ENCODE measurements at places on chromosomes 1 and 21.

DNA sequence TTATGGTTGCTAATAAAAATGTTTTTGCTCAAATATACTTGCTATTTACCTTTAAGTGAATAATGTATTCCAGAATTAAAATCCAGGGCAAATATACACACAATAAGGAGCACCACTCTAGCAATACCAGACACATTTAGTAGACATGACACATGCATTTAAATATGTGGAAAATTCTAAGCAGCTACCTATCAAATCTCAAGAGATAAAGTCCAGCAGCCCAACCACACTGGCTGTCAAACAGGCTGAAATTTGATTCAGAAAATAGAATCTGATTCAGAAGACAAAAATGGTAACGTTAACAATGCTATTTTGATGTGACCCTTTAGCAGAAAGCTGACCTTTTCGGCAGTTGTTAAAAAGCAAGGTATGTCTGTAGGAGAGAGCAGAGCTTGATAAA lies 42.3 kb downstream of the PLEKHO1 start:
- DNase-seq = no peak

DNA sequence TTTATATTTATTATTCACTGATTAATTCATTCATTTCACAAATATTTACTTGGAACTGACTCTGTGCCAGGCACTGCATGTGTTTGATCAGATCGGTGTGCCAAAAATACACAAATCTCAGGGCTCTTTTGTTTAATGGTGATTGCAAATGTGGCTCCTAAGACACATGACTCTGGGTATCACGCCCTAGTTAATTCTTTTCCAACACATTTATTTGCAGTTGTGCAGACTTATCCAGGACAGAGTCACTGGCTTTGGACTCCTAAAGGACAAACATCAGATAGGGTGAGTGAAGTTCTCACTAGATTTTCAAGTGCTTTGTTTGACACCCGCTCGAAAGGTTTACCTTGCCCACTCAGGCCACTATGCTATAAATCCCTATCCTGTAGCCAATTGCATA lies 335.5 kb downstream of the BARHL2 start:
- no peak for DNase-seq

DNA sequence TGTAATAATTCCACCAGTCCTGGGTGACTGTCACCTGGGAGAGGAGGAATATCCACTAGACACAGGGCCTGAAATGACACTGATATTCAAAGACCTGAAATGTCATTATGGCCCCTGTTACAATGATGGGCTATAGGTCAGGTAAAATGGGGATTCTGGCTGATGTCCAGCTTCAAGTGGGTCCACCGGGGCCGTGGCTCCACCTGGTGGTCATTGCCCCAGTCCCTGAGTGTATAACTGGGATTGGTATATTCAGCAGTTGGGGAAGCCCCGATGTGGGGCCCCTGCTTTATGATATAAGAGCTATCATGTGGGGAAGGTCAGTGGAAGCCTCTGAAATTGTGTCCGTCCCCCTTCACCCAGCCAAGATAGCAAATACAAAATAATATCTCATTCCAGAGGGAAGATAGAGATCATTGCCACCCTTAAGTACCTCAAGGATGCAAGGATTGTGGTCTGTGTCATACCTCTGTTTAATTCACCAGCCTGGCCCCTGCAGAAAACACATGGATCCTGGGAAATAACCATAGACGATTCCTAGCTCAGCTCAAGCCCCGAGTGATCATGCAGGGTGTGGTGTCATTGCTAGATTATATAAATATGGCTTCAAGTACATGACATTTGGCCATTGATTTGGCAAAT lies 19.4 kb downstream of the PLEKHO1 start:
- DNase-seq = no peak

- no peak for DNase-seq
Observed at GRCh38 chr1:62024690-62025089, 170.0 kb upstream of the L1TD1 start.

GRCh38 chr1:36369061-36369861 lies 16.5 kb downstream of the STK40 start:
- DNase-seq = peak; percentile 15

GRCh38 chr21:23887725-23888306 lies 1719.5 kb downstream of the MRPL39 start:
- DNase-seq = no peak

All from anterior cingulate cortex (tissue), 58 donors.